ENCODE measurements at places on chromosomes 1 and 21.

DNA sequence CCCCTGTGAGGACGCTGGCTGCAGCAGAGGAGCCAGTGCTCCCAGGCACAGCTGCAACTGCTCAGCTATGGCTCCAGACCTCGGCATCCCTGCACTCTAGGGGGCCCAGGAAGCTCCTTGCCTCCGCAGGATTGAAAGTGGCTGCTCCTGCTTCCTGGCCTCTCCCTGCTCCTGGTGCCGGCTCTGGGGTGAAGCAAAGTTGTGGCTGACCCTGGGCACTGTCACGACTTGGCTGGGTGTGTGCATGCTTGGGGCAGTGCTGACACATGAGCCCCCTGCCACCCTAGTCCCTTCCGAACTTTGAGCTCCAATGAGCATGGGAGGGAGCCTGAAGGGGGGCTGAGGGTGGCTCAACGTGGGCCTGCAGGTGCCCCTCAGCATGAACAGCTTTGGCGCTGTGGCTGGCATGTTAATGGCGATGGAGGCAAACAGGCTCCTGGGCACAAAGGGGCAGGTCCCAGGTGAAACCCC, 1512.2 kb downstream of the KCNT2 start:
- peak; percentile 4 for DNase-seq

GRCh38 chr1:203291201-203292096, 13.9 kb upstream of the BTG2 start:
- DNase-seq, result no peak

DNA sequence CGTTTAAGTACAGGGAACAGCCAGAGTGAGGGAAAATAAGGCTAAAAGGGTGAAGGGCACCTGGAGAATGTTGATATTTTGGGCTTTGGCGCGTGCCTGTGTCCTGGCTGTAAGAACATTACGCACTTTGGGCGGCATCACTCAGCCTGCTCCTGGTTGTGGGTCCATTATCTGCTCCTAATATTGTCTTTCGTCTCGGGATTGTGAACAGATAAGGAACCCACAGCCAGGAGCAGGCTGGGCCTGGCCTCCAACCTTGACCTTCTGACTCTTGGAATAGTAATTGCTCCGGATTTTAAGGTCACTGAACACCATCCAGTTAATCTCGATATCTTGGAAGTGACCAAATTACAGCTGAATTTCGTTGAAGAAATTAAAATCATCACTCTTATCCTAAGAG, 61.9 kb downstream of the TCP10L start:
- DNase-seq, result no peak

- peak; percentile 47 for DNase-seq
Observed at GRCh38 chr1:158793604-158794003, 12.6 kb upstream of the OR6N2 start.

DNA sequence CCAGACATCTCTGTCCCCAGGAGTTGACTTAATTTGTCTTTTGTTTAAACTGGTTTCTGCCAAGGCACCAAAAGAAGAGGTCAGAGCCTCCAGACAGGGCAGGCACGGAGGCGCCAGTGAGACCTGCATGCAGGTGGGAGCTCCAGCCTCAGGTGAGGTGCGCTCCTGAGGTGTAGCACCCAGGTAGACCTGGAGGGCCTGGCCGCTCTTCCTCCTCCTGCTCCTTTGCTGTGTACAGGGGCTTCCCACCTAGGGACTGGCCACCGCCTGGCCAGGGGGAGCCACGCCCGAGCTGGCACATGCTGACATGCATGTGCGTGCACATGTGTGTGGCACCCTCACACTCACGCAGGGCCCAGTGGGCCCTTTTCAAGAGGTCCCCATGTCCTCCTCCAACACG, 158.7 kb downstream of the PEX14 start:
- peak; percentile 65 for DNase-seq

- peak; percentile 82 for DNase-seq
Observed at GRCh38 chr1:156247460-156248322, at the start of gene PAQR6. PAQR6 (minus strand) TSS chr1:156248056; CDS start chr1:156246731, 1,325 bp downstream.

GRCh38 chr21:40472013-40472412, 374.9 kb downstream of the DSCAM start:
- no peak for DNase-seq
